ENCODE measurements at places on chromosomes 12 and 14.

DNA sequence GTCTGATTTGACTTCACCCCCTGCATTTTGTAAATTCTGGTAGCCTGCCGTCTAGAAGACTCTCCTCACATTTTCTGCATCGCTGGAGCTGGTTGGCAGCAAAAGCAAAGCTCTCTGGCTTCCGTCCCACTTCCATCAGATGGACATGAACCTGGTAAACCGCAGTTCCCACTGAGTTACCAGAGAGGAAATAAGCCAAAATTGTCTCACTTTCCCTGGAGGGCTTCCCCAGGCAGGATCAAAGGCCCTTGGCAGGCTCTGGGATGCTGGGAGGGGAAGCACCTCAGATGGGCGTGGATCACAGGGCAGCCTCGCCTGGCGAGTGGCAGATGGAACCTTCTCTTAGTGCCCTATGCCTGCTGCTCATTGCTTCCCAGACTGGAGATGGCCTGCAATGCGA lies 243.5 kb downstream of the TMEM132C start:
- no peak for DNase-seq

GRCh38 chr12:68773582-68773981 lies 27.6 kb downstream of the SLC35E3 start:
- DNase-seq, result no peak

GRCh38 chr14:31326111-31326510 lies 94.2 kb downstream of the HEATR5A start:
- DNase-seq, result peak; percentile 51

DNA sequence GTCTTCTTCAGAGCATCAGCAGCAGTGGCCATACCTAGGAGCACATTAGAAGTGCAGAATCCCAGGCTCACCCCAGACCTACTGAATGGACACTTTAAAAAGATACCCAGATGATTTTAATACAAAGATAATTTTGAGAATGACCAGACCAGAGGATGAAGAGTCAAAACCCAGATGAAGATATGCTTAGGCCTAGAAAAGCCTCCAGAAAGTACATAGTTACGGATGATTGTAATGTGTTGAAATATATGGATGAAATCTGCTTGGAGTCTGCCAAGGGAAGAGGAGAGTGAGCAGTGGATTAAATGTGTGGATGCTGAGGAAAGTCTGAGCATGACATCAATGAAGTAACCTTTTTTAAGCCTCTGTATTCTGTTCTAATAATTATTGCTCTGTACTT lies 245.7 kb downstream of the CNTN1 start:
- DNase-seq, result no peak

GRCh38 chr14:68633131-68633991 lies 159.5 kb downstream of the ZFP36L1 start:
- DNase-seq, result no peak

GRCh38 chr12:67357376-67358125 lies 88.4 kb downstream of the CAND1 start:
- DNase-seq, result no peak

- DNase-seq, result no peak
These were observed 4.4 kb upstream of the CSRNP2 start for GRCh38 chr12:51087818-51088217.

- no peak for DNase-seq
These were observed 47.8 kb downstream of the HECTD1 start for GRCh38 chr14:31159682-31160296.

GRCh38 chr12:53065975-53066931 lies 12.9 kb downstream of the SPRYD3 start:
- peak; percentile 66 for DNase-seq

DNA sequence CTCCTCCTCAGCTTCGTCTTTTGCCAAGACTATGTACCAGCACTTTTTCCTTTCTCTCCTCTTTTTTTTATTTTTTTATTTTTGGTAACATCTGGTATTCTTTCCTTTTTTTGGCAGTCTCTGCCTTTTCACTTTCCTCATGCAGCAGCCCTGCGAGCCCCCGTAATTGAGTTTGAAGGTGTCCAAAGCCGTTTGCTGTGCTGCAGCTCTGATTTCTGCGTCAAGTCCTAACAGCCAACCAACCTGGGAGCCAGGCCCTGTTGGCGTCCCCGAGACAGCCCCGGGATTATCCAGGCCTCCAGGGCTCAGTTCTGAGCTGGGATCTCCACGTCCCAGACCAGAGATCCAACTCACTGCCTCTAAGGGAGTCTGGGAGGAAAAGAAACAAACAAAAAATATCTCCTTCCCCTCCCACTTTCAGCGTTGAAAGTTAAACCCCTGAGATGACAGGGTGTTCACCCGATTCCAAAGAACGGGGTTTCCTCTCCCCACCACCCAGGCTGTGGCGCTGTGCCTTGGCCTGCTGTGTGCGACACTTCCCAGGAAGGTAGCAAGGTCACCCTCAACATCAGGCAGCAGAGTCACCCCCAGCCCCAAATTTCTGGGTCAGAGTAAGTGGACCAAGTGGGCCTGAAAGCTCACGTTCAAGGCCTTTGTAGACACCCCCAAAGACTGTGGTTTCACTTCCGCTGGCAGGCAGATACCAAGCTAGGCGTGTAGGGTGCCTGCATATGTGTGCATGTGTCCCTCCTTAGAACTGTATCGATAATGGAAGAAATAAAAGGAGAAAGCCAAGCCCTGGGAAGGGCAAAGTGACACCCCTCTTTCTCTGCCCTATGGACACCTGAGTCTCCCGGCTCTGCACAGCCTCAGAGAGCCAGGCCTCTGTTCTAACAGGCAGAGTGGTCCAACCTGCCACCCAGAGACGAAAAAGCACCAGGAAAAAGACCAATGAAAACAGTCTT lies 11.1 kb downstream of the BCL11B start:
- no peak for DNase-seq

- no peak for DNase-seq
These were observed 1.4 kb downstream of the LBHD2 start for GRCh38 chr14:103085106-103086091.

DNA sequence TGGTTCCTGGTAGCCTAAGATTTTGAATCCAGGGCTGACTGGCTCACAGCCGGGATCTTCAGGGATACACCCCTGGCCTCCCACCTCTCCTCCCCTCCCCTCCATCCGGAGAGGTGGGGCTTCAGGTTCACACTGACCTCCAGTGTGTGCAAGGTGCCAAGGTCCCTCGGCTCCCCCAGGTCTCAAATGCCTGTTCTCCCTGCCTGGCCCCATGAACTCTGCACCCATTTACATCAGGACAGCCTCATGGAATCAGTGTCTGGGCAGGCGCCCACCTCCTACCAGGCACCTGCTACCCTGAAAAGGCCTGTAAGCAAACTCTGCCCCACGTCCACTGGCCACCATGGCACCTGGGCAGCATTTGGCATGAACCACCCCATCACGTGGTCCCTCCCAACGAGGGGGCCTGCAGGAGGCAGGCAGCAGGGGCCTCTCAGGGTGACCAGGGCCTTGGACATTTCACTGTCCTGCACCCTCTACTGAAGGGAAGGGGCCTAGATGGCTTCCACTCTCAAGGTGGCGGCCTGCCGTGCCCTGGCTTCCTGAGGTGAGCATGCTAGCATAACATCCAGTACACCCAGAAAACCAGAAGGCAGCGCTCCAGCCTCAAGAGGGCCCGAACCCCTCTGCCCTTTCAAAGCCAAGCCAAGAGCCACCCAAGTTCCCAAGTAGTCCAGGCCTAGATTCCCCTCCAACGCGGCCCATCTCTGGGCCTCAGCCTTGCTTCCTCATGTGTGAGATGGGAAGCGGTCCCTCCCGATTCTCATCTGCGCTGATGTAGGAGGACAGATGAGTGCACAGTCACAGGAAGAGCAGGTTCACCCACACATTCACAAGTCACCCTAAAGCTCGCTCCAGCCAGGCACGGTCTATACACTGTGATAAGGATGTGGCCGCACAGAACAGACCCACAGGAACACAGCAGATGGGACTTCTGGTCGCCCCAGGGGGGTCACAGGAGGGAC lies 37.3 kb downstream of the CCDC85C start:
- DNase-seq, result no peak

- DNase-seq, result no peak
These were observed 106.6 kb upstream of the NOS1 start for GRCh38 chr12:117468016-117468415.

DNA sequence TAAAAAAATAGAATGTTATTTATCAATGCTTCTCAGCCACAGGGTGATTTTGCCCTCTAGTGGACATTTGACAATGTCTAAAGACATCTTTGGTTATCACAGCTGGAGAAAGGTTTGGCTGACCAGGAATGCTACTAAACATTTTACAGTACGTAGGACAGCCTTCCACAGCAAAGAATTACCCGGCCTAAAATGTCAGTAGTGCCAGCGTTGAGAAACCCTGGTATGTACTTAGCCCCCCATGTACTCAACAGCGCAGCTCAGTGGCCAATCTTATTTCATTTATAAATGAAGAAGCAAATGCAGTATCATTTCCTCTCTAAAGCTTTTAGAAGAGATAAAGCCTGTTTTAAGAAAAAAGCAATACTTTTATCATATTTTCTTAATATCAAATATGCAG lies 5.8 kb downstream of the MARK3 start:
- peak; percentile 82 for DNase-seq

- peak; percentile 79 for DNase-seq
These were observed 103.1 kb downstream of the RFLNA start for GRCh38 chr12:124397807-124398577.

- DNase-seq, result peak; percentile 42
These were observed 23.6 kb upstream of the USP44 start for GRCh38 chr12:95574799-95575452.

GRCh38 chr14:95786566-95786965 lies 72.6 kb upstream of the TCL1A start:
- no peak for DNase-seq

GRCh38 chr12:118166946-118167345 lies 31.0 kb downstream of the PEBP1 start:
- no peak for DNase-seq

GRCh38 chr12:122951979-122952892 lies 14.0 kb downstream of the ABCB9 start:
- peak; percentile 81 for DNase-seq

GRCh38 chr14:90986510-90986909 lies 73.9 kb downstream of the RPS6KA5 start:
- no peak for DNase-seq

- DNase-seq, result no peak
These were observed 8.9 kb upstream of the TAS2R46 start for GRCh38 chr12:11070999-11071398.

- DNase-seq, result no peak
These were observed 9.2 kb downstream of the SOS2 start for GRCh38 chr14:50222055-50222613.

- DNase-seq, result no peak
These were observed 80.6 kb upstream of the OVCH1 start for GRCh38 chr12:29578070-29578469.

DNA sequence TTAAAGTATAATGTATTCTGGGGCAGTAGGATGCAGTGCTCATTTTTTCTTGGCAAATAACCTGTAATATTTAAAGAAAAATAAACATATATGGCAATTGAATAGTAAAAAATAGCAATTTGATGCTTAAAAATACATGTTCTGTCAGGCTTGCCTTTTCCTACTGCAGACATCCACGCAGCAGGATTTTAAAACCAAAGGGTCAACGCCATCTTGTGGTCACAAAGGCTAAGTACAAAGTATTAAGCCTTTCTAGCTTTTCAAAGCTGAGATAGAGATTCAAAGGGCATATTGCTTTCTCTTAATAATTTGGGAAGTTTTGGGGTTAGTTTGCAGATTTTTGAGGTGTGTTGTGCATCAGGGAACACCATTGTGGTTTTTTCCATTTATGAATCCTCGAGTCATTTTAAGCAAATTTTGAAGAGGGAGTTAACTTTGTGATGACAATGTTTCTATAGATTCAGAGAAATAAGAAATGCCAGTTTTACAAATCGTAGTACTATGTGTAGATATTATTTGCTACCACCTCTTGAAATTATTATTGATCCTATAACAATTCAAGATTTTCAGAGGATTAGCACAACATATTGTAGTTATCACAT lies 4.7 kb upstream of the CCER1 start:
- peak; percentile 48 for DNase-seq

GRCh38 chr12:14273913-14274311 lies 91.6 kb upstream of the ATF7IP start:
- no peak for DNase-seq

Data from hematopoietic multipotent progenitor cell treated with erythropoietin and hydrocortisone succinate and interleukin-3 and kit ligand, for 8 days (in vitro differentiated cells).